CD4-positive, alpha-beta T cell (primary cell): ENCODE measurements at places on chromosomes 7 and 10. TPM values are rescaled to one million over a fixed set of nuclear protein-coding genes. Genes with fewer than 3 reads are reported as not detected.

The ST8SIA6 gene
- 0.19 TPM for total RNA-seq

The MCM7 gene
- total RNA-seq = 54.5 TPM

The HOXA6 gene
- total RNA-seq = not detected

The DUS4L gene
- 14.4 TPM for total RNA-seq

The ZNF783 gene
- 27.6 TPM for total RNA-seq

The ADRB1 gene
- 0.08 TPM for total RNA-seq

- DNase-seq = no peak
Observed at GRCh38 chr7:25621993-25622392, 393.7 kb upstream of the NPVF start.

- DNase-seq = no peak
Observed at GRCh38 chr10:78838141-78838657, 230.6 kb upstream of the ZMIZ1 start.

GRCh38 chr10:99372546-99373271 is 43.6 kb downstream of the CNNM1 start:
- DNase-seq = no peak

DNA sequence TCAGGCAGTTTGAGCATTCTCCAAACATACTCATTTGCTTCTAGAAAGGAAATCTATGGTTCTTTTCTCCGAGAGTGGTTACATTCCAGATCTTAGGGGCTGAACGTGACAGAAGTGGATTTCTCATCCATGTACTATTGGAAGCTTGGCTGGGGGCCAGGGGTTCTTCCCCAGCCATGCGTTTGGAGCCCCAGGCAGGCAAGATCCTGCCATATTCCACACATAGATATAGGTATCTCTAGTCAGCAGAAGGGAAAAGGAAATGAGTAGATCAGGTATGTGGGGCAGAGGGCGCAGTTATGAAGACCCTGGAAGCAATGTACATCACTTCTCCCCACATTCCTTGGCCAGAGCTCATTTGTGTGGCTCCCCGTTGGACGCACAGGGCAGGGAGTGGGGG is 299.8 kb downstream of the CCDC3 start:
- DNase-seq = no peak

- DNase-seq = no peak
Observed at GRCh38 chr7:48279420-48279819, 108.2 kb downstream of the ABCA13 start.

- no peak for DNase-seq
Observed at GRCh38 chr10:110057456-110057855, 49.7 kb downstream of the ADD3 start.

- DNase-seq = no peak
Observed at GRCh38 chr7:8639668-8640067, 206.3 kb downstream of the NXPH1 start.

- peak; percentile 15 for DNase-seq
Observed at GRCh38 chr10:89837165-89838043, 136.0 kb downstream of the KIF20B start.

- DNase-seq = peak; percentile 67
Observed at GRCh38 chr10:47384148-47384921, at the start of gene ZNF488. TSS of gene ZNF488 (minus strand) at chr10:47384293. CDS start at chr10:47368829, 15,464 bp downstream.

GRCh38 chr10:60237977-60238758 is 151.5 kb downstream of the ANK3 start:
- DNase-seq = peak; percentile 23

DNA sequence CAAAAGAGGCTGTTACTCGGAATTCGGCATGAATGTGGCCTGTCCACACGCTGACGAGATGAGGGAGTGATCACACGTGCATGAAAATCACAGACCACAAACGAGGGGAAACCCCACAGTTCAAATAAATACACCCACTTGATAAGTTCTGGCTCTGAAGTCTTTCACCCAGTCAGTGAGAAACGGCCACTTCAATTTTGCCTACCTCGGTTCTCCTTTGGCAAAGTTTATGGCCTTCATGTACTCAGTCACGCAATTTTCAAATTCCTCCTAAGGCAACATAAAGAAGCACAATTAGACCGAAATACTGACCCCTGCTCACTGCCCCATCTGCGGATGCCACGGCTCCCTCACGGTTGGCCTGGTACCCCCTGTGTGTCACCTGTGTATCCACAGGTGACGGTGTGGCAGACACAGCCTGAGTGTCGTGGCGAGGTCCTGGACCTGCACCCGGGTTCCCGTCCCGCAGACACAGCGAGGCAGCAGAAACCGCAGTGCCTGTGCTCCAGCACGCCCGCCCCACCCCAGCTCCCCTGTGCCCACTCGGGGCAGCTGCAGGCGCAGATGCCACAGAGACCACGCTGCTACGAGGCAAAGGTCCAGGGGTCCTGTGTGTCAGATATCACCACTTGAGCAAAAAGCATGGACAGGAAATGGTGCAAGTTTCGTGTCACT is 1.4 kb downstream of the CFAP46 start:
- DNase-seq = peak; percentile 0

DNA sequence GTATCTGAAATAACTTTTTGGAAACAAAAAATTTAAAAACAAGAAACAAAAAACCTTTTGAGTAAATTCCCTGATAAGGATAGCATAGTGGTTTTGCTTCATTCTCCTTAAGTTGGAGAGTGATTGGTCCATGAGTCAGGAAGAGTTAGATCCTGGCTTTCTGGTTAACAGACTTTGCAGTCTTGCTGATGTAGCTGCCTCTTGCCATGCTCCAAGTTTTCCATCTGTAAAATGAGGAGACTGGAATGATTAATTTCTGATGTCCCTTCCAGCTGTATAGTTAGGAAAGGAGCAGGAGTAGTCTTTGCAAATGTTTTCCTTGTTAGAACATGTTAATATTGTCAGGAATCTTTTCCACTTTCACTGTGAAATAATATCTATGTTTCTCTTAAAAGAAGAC is 266.6 kb downstream of the DNAJB9 start:
- DNase-seq = no peak

- no peak for DNase-seq
Observed at GRCh38 chr10:38054361-38054797, 39.8 kb upstream of the ZNF37A start.

- no peak for DNase-seq
Observed at GRCh38 chr7:120617275-120617674, 240.7 kb downstream of the TSPAN12 start.

- DNase-seq = no peak
Observed at GRCh38 chr7:18639711-18640110, 144.2 kb downstream of the HDAC9 start.
